ENCODE measurements at places on chromosomes 1 and 21. TPM values are rescaled to one million over a fixed set of nuclear protein-coding genes. Genes with fewer than 3 reads are reported as not detected.

Gene DCST1
- total RNA-seq: not detected

Gene FCGR3B
- total RNA-seq: not detected

Gene PTGFRN
- total RNA-seq: 92.3 TPM

Gene GREM2
- not detected for total RNA-seq

Gene CD53
- total RNA-seq: not detected

Gene TAS1R3
- 0.35 TPM for total RNA-seq

Gene OLIG2
- not detected for total RNA-seq

Gene VWA5B1
- not detected for total RNA-seq

Gene GCSAML
- not detected for total RNA-seq

Gene ZNF684
- total RNA-seq: 1.7 TPM

Gene OVAAL
- 0.24 TPM for total RNA-seq

Gene SPATA21
- total RNA-seq: not detected

DNA sequence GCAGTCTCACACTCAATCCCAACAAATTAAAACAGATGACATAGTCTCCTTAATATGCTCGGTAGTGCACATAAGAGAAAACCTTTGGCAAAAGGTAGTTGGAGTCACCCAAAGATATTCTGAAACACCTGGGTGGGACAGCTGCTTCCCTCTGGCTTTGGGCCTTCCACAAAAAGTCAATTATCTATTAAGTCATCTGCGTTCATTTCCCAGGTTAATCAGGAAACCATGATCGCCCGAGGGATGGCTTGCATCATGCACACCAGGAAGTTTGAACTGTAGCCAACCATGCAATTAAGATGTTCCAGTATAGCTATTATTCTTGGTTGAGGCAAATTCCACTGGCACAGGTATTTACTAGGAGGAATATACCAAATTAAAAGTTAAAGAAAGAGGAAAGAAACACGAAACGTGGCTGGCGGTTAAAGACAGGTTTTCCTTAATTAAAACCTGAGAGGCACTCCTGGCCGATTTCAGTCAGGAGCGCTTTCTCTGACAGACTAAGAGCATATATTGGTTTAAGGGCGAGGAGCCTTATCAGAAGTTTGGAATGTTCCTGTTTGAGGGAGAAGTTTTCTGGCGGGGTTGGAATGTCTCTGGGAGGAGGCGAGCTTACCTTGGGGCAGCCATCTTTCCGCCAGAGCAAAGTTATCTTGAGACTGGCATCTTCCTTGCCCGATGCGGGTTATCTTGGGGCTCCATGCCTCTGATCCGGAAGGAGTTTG lies 19.9 kb downstream of the CLDN17 start:
- no peak for DNase-seq

- no peak for DNase-seq
Observed at GRCh38 chr1:206963740-206964139, 6.5 kb downstream of the FCAMR start.

GRCh38 chr1:168288311-168289052 lies 7.8 kb downstream of the TBX19 start:
- no peak for DNase-seq

DNA sequence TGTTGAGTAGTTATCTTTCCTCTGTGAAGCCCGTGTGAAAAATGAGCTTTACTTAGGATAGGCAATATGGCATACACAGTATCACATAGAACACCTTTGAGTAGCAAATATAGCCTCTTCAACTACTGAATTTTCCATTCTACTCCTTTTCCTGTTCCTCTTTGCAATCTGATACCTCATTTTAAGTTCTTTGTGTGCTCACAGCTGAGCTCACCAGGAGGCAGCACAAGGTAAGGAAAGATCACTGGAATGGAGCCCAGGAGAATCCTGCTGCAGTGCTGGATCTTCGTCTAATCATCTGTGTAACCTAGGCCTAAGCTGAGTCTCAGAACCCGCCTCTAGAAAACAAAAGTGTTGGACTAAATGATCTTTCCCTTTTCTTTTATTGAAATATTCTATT lies 171.0 kb downstream of the LRRC40 start:
- DNase-seq: no peak

GRCh38 chr1:65309304-65310077 lies at the start of gene DNAJC6:
Gene DNAJC6 (plus strand): TSS chr1:65309543. CDS start chr1:65309746, 203 bp downstream.
- no peak for DNase-seq

- no peak for DNase-seq
Observed at GRCh38 chr1:175118375-175119367, 51.0 kb downstream of the TNN start.

GRCh38 chr1:83769072-83769471 lies 229.9 kb downstream of the TTLL7 start:
- no peak for DNase-seq

DNA sequence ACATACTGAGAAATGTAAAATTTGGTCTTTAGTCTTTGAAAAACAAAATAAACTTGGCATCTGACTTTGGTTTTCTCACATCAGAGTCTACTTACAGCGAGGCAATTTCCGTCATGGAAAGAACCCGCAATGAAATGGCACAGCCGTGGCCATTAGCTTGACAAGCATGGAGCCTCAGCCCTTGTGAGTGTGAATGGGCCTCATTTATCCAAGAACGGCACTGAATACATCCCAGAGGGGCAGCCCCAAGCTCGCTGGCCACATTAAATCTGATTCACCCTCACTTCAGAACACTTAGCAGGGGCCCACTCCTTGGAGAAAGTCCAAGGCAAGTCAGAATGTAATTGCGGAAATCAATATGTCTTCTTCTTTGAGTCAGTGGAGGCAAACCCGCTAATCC lies 64.8 kb downstream of the ERG start:
- DNase-seq: no peak

- no peak for DNase-seq
Observed at GRCh38 chr1:184686540-184686939, 68.1 kb downstream of the EDEM3 start.

GRCh38 chr1:226078374-226078773 lies 15.9 kb downstream of the H3-3A start:
- DNase-seq: no peak

- DNase-seq: no peak
Observed at GRCh38 chr1:112991402-112992120, 35.6 kb upstream of the SLC16A1 start.

DNA sequence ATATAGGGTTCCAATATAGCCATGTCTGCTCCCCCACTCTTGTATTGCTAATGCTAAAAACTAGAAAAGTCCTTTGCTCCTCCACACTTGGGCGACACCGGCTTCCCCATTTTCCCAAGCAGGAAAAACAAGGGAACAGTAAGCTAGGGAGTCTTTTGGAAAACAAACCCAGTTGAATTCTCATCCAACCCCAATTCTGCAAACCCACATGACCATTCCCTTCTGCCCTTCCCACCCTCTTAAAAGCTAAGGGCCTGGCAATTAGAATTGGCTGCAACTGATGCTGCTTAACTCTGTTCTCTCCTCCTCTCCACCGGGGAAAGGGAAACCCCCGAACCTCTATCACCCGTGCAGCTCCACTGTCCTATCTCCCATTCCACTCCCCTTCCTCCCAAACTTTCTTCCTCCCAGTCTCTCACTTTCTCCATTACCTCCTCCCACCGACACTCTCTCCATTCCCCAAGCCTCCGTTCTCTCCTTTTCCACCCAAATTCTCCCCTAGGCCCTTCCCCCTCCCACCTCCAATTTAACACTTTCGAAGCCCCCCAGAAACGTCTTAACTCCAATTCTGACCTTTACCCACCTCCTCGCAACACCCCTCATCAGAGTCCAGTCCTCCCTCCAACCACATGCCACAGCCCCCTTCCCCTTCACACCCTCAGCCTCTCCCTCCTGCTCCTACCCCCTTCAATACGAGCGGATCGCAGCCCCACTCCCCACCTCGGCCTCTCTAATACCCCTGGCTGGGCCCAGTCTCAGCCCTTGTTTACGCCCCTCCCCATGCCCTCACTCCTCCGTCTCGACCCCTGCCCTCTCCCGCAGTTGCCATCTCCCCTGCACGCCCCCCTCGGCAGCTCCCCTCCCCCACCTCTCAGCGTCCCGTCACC lies 701 bp downstream of the DEDD start:
- no peak for DNase-seq

DNA sequence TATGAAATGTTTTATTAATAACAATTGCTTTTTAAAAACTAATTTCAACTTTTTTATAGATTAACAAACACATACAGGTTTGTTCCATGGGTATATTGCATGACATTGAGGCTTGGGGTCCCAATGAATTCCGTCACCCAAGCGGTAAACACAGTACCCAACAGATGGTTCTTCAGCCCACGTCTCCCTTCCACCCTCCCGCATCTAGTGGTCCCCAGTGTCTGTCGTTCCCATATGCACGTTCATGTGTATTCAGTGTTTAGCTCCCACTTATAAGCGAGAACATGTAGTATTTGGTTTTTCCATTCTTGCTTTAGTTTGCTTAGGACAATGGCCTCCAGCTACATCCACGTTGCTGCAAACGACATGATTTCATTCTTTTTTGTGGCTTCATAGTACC lies 48.6 kb downstream of the NOS1AP start:
- DNase-seq: no peak

- DNase-seq: no peak
Observed at GRCh38 chr21:26759731-26760130, 85.5 kb downstream of the ADAMTS1 start.

- no peak for DNase-seq
Observed at GRCh38 chr21:17051054-17051453, 461.8 kb upstream of the CXADR start.

DNA sequence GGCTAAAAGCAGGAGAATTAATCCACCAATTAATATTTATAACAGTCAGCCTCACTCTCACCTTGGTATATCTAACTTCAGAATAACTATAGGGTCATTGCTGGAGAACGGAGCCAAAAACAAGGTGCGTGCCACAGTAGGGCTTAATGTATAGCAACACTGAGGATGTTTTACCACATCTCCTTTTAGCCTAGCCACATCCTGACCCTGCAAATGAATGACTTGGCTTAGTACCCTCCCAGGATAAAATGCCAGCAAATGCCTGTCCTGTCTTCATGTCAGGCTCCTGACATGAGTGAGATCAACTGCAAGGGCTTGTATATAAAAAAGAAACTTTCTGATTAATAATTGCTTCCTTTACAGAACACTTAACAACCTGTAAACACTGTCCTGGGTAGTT lies 2.7 kb upstream of the CDC42BPA start:
- DNase-seq: no peak

DNA sequence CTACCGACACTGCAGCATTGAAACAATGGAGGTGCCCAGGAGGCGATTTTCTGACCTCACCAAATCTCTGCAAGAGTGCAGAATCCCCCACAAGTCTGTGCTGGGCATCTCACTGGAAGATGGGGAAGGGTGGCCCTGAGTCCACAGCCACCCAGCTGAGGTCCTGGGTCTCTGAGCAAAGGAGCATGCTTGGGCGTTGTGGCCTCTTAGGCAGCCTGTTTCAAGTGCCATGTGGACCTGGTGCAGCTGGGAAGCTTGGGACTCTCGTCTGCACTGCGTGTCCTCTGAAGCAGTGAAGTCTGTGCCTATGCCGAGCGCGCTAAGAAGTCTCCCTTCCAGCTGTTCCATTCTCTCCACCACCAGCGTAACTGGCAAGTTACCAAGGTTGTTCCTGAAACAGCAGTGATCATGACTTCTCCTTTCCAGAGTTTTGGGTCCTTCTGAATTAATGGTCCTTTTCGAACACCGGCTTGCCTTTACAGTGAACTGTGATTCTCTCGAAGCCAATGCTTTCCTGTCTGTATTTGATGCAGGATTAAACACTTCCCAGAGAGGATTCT lies 5.0 kb upstream of the PLA2G2C start:
- no peak for DNase-seq

DNA sequence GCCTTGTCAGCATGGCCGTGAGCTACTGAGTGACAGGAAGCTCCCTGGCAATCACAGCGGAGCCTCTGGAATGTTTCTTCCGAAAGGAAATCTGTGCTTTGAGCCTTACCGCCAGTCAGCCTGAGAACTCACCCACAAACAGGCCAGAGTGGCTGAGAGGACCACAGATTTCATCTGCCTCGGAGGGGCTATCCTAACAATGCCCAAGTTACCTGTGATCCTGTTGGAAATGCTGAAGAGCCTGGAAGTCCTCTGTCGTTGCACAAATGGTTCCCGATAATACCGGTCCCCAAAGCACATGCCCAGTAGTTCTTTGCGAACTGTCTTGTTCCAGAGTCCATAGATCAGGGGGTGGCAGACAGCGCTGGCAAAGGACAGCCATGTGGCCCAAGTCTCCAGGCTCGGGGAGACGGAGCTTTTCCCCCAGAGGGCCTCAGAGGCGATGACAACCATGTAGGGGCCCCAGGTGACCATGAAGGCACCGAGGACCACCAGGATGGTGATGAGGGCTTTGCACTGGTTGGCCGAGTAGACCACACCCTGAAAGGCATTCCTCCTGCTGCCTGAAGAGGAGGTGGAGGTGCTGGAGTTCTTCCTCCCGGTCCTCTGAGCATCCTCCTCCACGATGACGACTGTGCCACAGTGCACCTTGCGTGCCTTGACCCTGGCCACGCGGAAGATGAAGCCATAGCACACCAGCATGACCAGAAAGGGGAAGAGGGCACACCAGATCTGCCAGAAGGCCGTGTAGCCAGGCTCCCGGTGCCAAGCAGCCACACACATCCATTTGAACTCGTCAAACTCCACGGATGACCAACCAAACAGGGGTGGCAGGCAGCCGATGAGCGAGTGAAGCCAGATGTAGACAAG lies 40.2 kb downstream of the GPR161 start:
- no peak for DNase-seq

GRCh38 chr1:84286071-84286470 lies 15.4 kb upstream of the SAMD13 start:
- DNase-seq: no peak

GRCh38 chr1:85366391-85367170 lies 90.1 kb upstream of the BCL10 start:
- DNase-seq: no peak

DNA sequence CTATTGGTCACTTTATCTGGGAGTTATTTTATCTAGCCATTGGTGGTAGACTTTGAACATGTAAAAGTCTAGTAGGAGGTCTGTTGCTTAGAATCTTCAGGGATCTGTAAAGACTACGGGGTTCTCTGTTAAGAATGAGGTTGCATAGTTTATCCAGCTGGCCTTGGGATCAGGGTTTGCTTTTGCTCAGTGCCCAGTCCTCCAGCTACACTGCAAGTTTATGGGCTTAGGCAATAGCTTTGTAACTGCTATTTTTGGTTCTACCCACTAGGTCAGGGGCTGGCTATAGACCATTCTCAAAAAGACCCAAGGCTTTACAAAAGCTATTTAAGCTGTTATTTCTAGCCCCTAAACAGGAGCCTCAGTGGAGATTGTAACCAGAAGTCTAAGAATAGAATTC lies 9.8 kb downstream of the SH3GLB1 start:
- no peak for DNase-seq

DNA sequence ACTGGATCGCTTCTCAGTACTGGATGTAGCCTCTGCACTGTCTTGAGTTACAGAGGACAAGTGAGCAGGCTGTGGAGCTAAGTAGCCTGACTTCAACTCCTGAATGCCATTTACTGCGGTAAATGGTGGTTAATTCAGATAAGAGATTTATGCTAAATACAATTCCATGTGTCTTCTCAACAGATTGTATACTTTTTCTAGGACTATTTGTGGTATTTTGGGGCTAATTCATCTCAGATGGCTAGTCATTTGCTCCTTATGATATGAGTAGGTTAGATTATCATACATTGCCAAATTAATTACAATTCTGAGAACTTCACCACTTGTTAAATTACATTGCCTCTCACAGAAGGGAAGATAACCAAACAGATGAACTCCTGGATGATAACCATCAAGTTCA lies 90.5 kb downstream of the NTNG1 start:
- no peak for DNase-seq
